ENCODE measurements at places on chromosomes 16 and 17. TPM values are rescaled to one million over a fixed set of nuclear protein-coding genes. Genes with fewer than 3 reads are reported as not detected.

OMG gene
- total RNA-seq: 0.15 TPM

CLN3 gene
- total RNA-seq: 17.0 TPM

CLEC18A gene
- total RNA-seq: 0.44 TPM

PYY gene
- total RNA-seq: not detected

C17orf67 gene
- total RNA-seq: 3.9 TPM

COPZ2 gene
- total RNA-seq: 4.9 TPM

CD300LB gene
- total RNA-seq: not detected

MRPL45 gene
- total RNA-seq: 46.6 TPM

SALL1 gene
- total RNA-seq: not detected

CHRNE gene
- 0.45 TPM for total RNA-seq

RUNDC3A gene
- not detected for total RNA-seq

MT1H gene
- not detected for total RNA-seq

NOG gene
- 0.12 TPM for total RNA-seq

TEX14 gene
- total RNA-seq: 0.14 TPM

NOTUM gene
- 0.40 TPM for total RNA-seq

GDPD3 gene
- 9.9 TPM for total RNA-seq

ZNF19 gene
- total RNA-seq: 2.7 TPM

COASY gene
- 103 TPM for total RNA-seq

NOB1 gene
- total RNA-seq: 92.4 TPM

KRT25 gene
- not detected for total RNA-seq

NPIPA3 gene
- total RNA-seq: 2.2 TPM

NAT9 gene
- total RNA-seq: 42.9 TPM

GLP2R gene
- total RNA-seq: not detected

ABCC6 gene
- total RNA-seq: not detected

TMC7 gene
- total RNA-seq: not detected

KRTAP4-3 gene
- total RNA-seq: not detected

SDK2 gene
- 0.05 TPM for total RNA-seq

RAMP2 gene
- not detected for total RNA-seq

SLC5A11 gene
- total RNA-seq: 0.12 TPM

HSD3B7 gene
- 2.2 TPM for total RNA-seq

TBX6 gene
- total RNA-seq: 2.3 TPM

KRTAP4-1 gene
- total RNA-seq: not detected

LHX1 gene
- total RNA-seq: 0.17 TPM
